ENCODE measurements at places on chromosomes 11 and 22.

DNA sequence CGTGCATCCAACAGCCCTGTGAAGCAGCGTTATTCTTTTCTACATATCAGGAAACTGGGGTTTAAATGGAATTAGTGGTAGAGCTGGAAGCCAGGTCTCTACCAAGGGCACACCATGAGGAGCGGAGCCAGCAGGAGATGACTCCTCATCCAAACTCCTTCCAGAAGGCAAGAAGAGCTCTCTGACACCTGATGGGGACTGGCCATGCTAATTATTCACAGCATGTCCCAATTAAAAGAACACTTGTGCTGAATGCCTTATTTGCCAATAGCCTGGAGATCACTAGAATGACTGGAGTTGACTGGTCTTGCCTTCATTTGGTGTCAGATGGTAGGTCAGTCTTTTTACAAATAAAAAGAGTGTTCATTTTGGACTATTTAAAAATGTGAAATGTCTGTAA is 32.9 kb upstream of the SLN start:
- no peak for DNase-seq

DNA sequence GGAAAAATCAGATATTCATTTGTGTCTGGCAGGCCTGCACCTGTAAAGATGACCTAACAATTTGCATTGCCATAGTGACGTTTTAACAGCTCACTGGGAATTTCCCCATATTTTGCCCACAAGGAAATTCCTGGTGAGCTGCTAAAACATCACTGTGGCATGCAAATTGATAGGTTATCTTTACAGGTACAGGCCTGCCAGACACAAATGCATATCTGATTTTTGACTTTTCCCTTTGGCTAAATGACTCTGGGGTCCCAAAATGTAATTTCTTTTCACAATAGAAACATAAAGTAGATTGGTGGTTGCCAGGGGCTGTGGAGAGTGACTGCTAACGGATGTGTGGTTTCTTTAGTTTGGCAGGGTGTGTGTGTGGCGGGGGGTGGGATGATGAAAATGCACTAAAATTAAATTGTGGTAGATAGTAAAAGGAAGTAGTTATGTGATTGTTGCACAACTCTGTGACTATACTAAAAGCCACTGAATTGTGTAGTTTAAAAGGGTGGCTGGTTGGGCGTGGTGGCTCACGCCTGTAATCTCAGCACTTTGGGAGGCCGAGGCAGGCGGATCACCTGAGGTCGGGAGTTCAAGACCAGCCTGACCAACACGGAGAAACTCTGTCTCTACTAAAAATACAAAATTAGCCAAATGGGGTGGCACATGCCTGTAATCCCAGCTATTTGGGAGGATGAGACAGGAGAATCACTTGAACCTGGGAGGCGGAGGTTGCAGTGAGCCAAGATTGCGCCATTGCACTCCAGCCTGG is 18.5 kb upstream of the FEZ1 start:
- DNase-seq = peak; percentile 73

DNA sequence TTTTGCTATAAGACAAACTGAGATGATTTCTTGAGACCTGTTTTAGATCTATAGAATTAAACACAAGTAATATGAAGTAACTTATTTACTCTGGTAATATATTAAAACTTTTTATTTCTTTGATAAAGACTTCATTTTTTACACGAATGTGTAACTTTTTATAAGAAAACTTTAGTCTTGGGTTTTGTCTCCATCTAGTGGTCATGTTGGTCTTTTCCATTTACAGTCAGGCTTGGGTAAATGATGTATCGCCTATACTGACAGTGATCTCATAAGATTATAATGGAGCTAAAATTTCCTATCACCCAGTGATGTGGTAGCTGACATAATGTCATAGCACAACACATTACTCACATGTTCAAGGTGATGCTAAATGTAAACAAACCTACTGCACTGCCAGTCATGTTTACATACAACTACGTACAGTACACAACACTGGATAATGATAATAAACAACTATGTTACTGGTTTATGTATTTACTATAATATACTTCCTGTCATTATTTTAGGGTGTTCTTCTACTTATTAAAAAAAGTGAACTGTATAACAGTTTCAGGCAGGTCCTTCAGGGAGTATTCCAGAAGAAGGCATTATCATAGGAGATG is 7.5 kb upstream of the C11orf97 start:
- peak; percentile 60 for DNase-seq

DNA sequence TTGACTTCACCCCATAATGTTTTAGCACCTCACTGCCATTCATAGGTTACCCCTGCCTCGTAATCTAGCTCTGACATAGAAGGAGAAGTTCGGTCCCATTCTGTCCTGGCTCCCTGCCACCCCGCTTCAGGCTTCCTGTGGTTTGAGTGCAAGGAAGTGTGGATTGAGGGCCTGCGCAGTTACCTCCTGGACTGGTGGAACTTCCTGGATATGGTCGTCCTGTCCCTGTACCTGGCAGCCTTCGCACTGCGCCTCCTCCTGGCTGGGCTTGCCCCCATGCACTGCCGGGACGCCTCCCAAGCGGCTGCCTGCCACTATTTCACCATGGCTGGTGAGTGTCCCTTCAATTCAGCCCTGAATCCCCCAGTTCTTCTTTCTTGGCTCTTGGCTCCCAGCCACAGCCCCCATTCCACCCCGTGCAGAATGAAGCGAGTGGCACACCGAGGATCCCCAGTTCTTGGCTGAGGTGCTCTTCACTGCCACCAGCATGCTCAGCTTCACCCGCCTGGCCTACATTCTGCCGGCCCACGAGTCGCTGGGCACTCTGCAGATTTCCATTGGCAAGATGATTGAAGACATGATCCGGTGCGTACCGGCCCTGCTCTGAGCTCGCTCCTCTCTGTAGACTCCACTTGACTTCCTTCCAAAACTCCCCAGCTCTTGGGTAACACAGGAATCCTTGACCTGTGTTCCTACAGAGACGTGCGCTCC is 15.4 kb downstream of the ART5 start:
- DNase-seq = no peak

GRCh38 chr11:48001438-48002021 is 21.2 kb downstream of the PTPRJ start:
- peak; percentile 93 for DNase-seq

DNA sequence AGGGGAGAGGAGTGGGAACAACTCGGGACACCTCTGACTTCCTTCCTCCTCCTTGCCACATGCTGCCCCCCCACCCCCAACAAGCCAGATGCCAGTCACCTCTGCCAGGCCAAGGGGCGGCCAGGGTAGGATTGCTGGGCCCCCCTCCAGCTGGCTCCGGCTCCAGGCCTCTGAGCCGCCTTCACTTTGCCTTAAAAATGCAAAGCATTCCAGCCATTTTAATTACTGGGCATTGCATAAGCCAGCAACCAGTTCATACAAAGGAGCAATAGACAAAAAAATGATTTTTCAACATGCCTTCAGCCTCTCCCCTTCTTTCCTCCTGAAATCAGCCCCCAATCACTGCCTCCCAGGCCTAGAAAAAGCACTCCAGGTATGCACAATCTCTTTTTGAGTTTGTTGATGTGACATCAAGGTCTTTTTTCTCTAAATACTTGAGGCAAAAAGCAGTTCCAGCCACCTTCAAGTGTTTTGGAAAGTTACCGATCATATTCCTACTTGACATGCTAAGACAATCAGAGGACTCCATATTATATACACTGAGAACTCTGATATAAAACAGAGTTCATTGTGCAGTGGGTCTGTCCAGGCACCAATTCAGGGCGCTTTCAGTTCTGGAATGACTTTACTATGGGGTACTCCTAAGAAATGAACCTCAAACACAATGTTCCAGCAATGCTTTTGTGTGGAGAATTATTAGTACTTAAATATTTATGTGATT is 12.4 kb upstream of the TIMP3 start:
- DNase-seq = no peak

DNA sequence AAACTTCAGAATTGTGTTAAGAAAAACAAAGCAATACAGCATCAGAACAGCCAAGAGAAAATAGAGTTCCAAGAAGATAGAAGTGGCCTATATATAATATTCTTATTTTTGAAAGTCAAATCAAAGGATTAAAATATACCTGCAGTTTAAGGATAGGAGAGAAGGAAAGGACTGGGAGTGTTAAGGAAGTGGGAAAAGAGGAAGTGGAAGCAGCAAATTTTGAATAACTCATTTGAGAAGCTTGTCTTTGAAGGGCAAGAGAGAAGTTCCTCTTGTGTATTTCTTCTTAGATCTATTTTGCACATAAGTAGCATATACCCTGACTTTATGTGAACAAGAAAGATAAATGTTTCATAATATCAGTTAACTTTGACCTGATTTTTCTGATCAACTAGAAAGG is 62.6 kb upstream of the SLC17A6 start:
- DNase-seq = no peak

GRCh38 chr22:40628354-40629042 is 8.0 kb downstream of the MRTFA start:
- no peak for DNase-seq

- no peak for DNase-seq
Measured at GRCh38 chr11:17432002-17432401, 43.5 kb upstream of the KCNJ11 start.

DNA sequence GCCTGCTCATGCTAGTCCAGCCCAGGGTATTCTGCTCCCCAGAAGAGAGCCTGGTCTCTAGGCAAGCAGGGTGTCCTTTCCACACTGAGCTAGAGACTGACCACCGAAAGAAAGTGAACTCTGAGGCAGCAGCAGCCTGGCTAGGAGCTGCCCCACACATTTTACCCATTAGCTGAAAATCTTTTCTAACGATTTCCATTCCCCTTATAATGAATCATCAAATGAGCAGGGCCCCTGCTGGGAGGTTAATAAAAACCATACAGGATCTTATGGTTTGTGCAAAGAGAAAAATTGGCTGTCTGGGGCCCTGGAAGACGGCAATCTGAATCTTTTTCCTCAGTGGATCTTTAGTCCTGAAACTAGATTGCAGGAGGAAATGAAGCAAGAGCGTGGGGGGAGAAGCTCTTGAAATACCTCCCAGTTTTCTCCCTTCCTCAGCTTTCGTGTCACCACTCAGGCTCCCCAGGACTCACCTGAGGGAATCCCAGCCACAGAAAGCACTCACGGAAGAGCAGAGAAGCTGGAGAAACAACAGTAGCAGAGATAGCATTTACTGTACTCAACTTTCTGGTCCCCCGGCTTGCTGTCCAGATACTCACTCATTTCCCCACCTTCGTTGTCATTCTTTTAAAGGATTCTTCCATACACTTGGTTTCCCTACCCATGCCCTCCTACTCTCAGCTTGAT is 74.7 kb upstream of the CD44 start:
- DNase-seq = no peak

DNA sequence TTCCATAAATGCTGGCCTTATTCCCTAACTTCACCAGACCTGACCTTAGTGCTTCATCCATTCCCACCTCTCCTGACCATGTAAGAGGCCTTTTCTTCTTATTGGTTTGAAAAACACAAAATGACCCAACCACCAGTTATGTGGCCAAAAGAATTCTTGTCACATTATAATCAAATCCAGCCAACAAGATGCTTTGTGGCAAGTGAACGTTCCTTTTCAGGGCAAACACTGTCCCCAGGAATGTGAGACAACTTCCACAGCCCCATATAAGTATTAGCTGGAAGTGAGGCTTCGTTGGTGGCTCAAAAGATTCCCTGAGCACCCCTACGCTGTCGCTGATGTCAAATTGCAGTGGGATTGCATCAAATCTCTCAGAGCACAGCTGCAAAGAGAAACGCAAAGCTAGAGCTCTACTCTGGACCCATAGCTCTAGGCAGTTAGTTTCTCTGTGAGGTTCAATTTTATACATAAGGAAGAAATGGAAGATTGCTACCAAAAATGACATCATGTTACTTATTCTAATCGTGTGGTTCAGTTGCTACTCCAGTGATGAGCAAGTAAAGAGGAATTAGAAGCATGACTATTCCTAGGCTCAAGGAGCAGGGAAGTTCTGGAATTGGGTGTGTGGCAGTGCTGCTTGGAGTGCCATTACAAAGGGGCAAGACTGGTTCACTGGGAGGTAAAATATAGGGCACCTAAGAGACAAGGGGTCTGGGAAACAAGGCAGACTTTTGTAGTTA is 26.1 kb downstream of the GLYATL1 start:
- no peak for DNase-seq

GRCh38 chr22:49685686-49686085 is 142.0 kb downstream of the BRD1 start:
- no peak for DNase-seq

DNA sequence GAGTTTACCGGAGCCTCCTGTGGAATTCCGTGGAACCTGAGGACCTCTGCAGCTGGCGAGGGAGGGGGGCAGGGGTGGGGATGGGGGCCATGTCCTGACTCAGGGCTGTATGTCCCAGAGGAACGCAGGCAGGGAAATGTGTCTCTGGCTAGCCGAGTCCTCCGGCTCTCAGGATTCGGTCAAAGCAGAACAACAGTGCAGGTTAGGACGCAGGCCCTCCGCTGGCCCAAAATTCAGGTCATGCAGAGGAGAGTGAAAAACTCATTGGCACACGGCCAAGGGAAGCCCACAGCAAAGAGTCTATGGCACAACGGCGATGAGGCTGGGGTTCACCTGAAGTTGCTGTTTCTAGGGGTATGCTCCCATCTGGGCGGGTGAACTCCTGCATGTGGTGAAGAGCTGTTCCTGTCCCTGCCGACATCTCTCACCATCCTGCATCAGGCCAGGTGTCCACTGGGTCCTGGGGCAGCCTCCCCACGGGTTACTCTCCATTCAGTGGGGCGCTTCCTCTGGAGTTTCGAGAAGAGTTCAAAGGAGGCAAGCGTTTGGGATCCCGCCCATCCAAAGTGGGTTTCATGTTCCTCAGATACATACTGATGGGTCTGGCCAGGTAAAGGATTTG is 1055.3 kb downstream of the BRD1 start:
- DNase-seq = no peak

DNA sequence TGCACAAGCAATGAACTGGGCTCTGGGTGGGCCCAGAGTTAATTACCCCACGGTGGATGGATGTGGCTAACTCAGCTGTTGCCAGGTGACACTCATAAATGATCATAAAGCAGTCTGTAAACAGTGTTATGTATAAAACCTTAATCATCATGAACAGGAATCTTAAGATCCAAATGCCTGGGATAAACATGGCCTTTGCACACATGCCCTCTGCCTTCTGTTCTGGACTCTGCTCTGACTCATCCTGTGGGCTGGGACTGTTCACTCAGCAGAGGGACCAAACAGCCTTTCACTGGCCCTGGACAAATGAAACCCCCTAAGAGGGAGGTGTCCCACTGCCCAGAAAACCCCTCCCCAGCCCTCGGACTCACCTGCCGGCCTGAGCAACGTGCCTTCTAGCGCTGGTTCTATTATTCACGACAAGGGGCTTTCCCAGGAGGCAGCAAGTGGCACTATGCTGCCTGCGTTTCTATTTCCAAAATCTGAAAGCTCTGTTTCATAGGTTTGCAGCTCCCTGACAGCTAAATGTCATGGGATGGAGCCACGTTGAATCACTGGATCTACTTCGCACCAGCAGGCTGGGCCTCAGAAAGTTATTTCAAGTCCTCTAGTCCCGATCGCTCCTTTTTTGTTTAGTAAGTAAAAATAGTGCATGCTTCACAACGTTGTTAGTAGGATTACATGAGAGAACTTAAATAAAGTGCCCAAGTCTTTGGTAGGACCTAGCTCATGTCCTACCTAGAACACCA is 53.0 kb downstream of the LARGE1 start:
- no peak for DNase-seq

GRCh38 chr11:62981743-62982142 is 3.0 kb downstream of the SLC22A6 start:
- DNase-seq = no peak

Data from activated CD4-positive, alpha-beta T cell treated with anti-CD3 and anti-CD28 coated beads, Interleukin-2, Interleukin-4, amounts not matched to agents 100 ng/mL and 50 ng/mL, durations not matched to agents 16 hours and 8 hours (primary cell).